ENCODE measurements at places on chromosomes 3 and 15.

DNA sequence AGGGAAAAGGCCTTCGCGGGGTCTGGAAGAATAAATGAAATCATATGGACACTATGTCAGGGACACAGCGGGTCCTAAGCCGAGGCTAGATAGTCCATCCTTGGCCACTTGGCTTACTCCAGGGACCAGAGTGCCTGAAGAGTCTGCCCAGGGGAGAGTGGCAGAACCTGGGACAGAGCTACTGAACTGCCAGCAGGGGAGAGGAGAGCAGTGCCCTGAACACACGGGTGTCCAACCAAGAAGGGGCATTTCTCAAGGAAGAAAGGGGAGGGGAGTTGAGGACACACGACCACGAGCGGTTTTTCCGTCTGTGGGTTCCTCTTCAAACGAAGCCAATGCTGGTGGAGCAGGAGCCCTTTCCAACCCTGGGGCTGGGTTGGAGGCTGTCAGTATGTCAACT lies 1.0 kb downstream of the ACAN start:
- DNase-seq: no peak

GRCh38 chr3:138939561-138940241 lies 7.2 kb downstream of the FOXL2 start:
- no peak for DNase-seq

DNA sequence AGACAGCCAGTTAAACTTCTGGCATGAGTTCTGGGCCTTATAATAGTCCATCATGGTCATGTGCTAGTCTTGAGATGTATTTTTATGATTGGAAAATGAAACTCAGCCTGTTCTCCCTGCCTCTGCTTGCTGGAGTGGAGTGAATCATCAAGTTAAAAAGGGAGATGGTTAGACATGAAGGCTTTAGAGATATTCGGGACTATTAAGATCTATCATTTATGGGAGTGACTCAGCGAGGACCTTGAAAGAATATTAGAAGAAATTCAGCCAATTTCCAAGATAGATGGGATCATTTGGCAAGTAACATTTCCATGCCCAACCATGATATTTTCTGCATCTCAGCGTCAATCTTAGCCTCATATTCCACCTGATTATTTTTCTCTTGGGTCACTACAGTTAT lies 79.8 kb downstream of the AGBL1 start:
- peak; percentile 14 for DNase-seq

GRCh38 chr3:65955792-65956477 lies 82.8 kb downstream of the MAGI1 start:
- no peak for DNase-seq

GRCh38 chr3:14297784-14298236 lies 104.6 kb upstream of the SLC6A6 start:
- DNase-seq: no peak

DNA sequence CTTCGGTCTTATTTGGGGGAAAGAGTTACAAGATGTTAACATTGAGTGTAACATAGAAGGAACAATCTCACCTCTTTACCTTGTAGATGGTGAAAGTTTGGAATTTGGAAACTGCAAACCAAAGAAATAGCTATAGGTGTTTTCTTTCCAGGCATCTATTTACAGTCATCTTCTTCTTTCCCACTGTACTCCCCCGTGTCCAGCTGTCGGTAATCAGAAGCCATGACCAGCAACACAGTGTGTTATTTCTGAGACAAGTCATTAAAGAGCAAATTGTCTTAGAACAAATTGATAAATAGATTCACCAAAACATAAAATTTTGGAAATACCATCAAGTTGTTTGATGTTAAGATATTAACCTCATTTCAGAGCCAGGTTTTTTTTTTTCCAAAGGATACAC lies 590.5 kb upstream of the NAALADL2 start:
- peak; percentile 14 for DNase-seq

- DNase-seq: no peak
Observed at GRCh38 chr3:190655933-190656332, 142.0 kb downstream of the IL1RAP start.

DNA sequence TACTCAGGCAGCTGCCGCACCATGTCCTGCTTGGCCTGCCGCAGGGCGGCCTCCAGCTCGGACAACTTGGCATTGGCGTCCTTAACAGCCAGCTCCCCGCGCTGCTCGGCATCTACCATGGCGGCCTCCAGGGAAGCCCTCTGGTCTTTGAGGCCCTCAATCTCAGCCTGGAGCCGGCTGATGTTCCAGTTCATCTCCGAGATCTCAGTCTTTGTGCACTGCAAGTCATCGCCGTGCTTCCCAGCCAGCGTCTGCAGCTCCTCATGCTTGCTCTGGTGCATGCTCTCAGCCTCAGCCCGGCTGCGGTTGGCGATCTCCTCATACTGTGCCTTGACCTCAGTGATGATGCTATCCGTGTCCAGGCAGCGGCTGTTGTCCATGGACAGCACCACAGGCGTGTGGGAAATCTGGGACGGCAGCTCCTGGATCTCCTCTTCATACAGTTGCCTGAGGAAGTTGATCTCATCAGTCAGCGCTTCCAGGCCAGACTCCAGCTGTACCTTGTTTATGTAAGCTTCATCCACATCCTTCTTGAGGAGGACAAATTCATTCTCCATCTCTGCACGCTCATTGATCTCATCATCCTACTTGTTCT lies 15.5 kb upstream of the PSTPIP1 start:
- DNase-seq: no peak

- no peak for DNase-seq
Observed at GRCh38 chr3:163587342-163587741, 1491.0 kb downstream of the SI start.

DNA sequence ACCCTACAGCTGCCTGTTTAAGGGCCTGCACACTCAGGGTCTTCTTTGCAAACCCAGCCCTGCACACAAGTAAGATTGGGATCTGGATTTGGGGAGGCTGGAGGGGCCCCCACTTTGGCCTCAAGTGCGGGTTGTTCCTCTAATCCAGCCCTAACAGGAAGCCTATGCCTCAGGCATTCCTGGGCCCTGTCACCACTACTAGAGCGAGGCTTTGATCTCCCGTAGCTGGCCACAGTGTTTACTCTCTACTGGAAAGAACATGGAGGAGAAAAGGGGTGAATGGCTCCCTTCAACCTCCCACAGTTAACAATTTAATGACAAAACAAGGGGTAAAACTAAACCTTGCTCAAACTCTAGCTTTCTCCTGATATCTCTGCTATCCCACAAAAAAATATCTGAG lies 48.4 kb downstream of the DZIP1L start:
- DNase-seq: no peak

- DNase-seq: no peak
Observed at GRCh38 chr15:39581242-39581792, 438 bp downstream of the THBS1 start.

DNA sequence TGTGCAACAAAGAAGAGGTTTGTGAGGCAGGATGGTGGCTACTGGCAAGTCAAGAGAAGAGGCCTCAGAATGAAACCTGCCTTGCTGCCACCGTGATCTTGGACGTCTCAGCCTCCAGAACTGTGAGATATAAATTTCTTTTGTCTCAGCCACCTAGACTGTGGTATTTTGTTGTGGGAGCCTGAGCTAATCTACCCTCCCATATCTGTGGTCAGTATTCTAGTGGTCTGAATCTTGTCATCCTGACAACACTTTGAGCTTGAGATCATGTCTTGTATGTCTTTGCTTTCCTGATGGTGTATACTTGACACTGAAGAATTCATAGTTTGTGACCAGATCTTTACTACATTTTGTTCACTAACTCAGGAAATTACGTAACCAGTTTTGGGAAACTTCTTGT lies 240.6 kb upstream of the GOLIM4 start:
- DNase-seq: no peak

DNA sequence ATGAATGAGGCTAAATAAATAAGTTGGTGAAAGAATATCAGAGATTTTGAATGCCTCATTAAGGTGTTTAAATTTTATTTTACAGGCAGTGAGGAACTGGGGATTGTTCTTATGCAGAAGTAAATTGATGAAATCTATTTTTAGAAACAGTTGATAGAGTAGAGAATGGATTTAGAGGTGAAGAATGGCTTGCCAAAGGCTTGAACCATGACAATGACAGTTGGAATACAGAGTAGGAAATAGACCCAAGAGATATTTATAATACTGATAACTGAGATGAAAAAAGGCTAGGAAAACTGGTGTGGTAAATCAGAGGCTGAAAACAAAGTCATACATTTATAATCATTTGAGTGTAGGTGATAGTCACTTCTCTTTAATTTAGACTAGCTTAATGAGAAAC lies 39.0 kb upstream of the RBMS3 start:
- DNase-seq: no peak

GRCh38 chr15:61697796-61698195 lies 362.5 kb downstream of the VPS13C start:
- DNase-seq: no peak

GRCh38 chr3:8500989-8501370 lies 643 bp upstream of the LMCD1 start:
- no peak for DNase-seq

DNA sequence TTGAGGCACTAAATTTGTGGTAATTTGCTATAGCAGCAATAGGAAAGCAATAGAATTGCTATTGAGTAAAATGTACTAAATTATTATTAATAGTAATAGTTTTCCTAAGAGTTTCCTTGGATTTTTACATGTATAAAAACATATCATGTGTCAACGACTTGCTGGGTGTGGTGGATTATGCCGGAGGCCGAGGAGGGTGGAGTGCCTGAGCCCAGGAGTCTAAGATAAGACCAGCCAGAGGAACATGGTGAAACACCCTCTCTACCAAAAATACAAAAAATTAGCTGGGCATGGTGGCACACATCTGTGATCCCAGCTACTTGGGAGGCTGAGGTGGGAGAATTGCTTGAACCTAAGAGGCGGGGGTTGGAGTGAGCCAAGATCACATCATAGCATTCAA lies 749.9 kb downstream of the TBL1XR1 start:
- no peak for DNase-seq

- DNase-seq: no peak
Observed at GRCh38 chr3:125461896-125462295, 58.1 kb downstream of the SNX4 start.

- no peak for DNase-seq
Observed at GRCh38 chr15:73608941-73609340, 24.2 kb downstream of the NPTN start.

DNA sequence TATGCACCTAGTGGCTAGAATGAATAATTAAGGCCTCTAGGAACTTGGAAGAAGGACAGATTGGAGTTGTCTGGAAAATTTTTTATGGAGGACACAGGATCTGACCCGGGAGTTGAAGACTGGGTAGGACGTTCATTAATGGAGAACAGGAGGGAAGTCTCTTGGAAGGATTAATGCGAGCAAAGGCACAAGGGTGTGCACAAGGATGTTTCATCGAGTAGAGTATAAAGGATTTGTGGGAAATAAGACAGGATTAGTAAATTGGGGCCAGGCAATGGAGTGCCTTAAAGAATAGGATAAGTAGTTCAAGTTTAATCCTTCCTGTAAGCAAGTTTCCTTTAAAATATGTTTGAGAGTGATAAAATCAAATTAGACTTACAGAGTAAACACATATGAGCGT lies 14.6 kb downstream of the LMOD3 start:
- no peak for DNase-seq

DNA sequence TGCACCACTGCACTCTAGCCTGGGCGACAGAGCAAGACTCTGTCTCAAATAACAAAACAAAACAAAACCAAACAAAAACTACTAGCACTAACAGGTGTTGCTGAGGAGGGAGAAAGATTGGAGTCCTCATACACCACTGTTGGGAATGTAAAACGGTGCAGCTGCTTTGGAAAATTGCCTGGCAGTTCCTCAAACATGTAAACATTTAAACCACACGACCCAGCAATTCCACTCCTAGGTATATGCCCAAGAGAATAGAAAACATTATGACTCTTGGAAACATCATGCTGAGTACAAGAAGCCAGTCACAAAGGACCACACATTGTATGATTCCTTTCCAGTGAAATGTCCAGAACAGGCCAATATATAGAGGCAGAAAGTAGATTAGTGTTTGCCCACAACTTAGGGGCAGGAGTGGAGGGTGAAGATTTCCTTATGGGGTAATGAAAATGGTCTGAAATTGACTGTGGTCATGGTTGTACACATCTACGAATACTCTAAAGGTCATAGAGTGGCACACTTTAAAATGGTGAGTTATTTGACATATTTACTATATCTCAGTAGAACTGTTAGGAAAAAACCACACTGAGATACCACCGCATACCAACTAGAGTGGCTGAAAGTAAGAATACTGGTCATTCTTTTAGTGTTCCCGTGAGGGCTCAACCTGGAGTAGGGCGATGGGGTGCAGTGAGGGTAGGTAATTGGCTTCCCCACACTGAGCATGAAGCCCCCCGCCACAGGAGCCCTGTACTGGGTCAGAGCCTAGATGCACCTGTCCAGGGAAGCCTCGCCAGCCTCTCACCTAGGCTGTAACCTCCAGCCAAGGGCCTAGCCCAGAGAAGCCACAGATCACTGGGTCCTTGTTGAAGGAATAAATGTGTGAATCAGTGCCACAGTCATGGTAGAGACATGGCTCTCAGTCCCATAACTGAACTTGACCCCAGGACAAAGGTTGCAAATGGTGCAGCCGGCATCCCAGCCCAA lies 131.1 kb downstream of the NUP210 start:
- no peak for DNase-seq

- peak; percentile 64 for DNase-seq
Observed at GRCh38 chr3:124787476-124788195, 57.4 kb downstream of the UMPS start.

DNA sequence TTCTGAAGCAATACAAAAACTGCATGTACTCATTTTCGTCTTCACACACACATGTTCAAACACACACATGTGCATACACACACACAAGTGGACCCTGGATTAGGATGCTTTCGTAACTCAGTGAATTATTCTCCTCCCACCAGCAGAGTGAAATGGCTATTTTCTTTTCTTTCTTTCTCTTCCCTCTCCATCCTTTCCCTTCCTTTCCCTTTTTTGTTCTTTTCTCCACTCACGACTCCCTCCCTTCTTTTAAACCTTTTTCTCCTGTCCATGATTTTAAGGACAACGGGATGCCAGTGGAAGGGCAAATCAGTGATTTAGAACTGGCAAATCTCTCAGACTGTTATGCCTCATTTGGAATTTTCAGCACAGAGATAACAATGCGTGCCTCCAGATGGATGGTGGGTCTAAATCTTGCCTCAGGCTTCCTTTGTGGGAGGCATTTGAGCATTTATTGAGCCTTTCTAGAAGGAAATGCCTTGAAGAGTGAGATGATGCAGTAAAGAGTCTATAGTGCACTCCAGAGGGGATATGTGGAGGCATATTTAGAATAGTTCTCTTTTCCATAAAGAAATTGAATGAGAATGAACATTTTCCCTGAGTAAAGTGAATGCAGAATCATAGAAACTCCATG lies 130.4 kb upstream of the SLC7A14 start:
- DNase-seq: no peak

GRCh38 chr3:145094355-145094941 lies 1066.5 kb downstream of the PLOD2 start:
- DNase-seq: peak; percentile 67

All from SK-MEL-5 (cell line).